Effector memory CD8-positive, alpha-beta T cell (primary cell): ENCODE measurements at places on chromosomes 12 and 14.
A peak's percentile ranks its signal among the peaks of the same experiment; 100 is the strongest.

GRCh38 chr12:115750340-115750739, 527.2 kb downstream of the MED13L start:
- DNase-seq, result no peak

GRCh38 chr12:52879394-52880351, 25.2 kb downstream of the KRT8 start:
- peak; percentile 63 for DNase-seq

GRCh38 chr12:110354172-110354780, 49.2 kb downstream of the ANAPC7 start:
- no peak for DNase-seq

DNA sequence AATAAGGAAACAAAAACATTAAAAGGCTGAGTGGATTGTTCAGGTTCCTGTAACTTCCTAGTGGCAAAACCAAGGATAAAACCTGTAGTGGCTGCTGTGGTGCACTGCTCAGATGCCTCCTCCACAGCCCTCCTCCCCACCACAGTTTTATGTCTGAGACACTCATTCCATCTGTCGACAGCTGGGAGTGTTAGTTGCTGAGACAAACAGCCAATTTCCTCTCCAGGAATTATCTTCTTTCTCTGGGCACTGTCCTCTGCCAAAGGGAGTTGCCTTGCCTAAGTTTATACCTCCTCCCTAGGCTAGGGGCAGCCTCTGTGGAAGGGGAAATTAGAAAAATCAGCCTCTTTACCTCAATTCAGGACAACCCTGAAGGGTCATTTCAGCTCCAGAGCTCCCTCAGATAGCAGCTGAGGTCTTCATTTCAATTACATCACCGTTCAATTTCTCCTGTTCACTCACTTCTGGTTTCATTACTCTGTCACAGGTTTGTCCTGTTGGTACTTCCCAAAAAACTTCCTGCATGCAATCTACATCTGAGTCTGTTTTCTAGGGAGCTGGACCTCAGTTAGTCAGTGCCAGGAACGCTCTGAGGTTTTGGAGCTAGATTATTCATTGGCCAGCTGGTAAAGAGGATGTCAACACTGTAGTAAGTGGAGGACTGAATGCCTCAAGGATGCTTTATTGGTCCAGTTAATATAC, 74.9 kb upstream of the ATP2B1 start:
- no peak for DNase-seq

DNA sequence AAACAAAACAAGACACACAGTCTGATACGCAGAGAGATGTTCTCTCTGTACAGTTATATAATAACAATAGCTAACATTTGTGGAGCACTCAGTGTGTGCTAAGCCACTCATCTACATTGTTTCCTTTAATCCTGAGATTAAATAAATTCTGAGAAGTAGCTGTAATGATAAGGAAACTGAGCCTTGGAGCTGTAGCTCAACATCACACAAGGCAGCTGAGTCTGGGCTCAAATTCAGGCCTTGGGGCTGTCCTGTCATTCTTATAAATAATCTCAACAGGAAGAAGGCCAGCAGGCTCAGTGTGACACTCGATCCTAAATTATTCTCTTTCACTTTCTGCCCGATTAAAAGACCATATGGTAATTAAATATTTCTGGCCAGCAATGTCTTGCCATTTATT, 24.5 kb downstream of the CDKN1B start:
- DNase-seq, result no peak
